Lower lobe of right lung (tissue), 2 donors: ENCODE measurements at places on chromosomes 16 and 17.

DNA sequence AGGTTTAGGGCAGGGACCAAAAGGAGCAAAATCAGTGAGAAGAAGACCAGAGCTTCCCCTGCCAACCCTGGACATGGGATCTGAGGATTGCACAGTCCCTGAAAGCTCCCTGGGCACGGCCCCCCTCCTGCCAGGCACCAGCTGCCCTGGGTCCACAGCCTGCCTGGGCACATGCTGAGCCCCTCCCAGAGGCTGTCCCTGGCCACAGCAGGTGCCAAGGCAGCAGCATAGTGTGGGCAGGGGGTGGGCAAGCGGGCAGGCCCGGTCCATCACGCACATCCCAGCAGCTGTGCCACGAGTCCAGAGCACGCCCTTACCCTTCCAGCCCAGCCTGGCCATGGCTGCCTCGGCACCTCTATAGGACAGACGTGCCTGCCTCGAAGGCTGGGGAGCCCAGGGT lies 12.7 kb downstream of the SCN4A start:
- no peak for DNase-seq

GRCh38 chr17:10305398-10305797 lies 67.4 kb downstream of the MYH13 start:
- no peak for DNase-seq

DNA sequence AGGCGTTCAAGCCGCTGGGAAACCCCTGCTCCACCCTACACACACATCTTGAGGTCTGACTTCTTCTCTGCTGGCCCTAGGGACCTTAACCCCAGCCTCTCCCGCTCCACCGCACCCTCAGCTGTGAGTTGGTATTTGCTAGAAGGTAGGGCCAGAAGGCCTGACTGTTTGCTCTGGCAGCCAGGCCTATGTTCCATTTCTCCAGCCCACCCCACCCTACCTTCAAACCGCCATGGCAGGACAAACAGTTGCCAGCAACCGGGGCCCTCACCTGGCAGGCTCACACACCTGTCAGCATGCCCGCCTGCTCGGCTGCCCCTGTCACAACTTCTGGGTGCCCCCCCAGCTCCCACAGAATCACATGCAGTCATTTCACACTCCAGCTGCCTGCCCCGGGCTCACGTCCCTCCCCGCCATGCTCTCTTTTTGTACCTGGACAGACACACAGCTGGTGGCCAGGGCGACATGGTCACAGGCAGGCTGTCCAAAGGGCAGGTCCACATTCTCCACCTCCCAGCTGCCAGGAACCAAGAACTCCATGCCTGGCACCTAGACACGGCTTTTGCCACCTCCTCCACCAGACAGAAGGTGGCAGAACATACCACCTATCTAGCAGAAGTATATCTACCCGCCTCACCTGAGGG lies 2.6 kb upstream of the ATP2A3 start:
- no peak for DNase-seq

DNA sequence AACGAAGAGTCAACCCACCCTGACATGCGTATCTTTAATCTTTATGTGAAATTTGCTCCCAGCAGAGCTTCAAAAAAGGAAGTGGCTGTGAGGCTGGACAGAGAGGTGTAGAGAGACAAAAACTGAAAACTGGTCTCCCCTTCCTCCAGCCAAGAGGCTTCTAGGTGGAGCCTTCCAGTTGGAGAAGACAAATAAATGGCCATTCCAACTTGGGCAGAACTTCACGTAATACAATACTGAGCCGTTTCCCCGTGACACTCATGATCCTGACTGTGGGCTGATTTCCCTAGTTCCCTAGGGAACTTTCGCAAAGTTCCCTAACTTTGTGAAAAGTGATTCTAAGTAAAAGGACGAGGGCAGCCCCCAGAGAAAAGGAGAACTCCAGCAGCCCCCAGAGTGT lies 78.8 kb downstream of the ZFHX3 start:
- no peak for DNase-seq

- peak; percentile 15 for DNase-seq
Measured at GRCh38 chr17:44071772-44072171, 1.2 kb downstream of the G6PC3 start.

GRCh38 chr17:47200325-47200664 lies 8.9 kb upstream of the MYL4 start:
- no peak for DNase-seq

DNA sequence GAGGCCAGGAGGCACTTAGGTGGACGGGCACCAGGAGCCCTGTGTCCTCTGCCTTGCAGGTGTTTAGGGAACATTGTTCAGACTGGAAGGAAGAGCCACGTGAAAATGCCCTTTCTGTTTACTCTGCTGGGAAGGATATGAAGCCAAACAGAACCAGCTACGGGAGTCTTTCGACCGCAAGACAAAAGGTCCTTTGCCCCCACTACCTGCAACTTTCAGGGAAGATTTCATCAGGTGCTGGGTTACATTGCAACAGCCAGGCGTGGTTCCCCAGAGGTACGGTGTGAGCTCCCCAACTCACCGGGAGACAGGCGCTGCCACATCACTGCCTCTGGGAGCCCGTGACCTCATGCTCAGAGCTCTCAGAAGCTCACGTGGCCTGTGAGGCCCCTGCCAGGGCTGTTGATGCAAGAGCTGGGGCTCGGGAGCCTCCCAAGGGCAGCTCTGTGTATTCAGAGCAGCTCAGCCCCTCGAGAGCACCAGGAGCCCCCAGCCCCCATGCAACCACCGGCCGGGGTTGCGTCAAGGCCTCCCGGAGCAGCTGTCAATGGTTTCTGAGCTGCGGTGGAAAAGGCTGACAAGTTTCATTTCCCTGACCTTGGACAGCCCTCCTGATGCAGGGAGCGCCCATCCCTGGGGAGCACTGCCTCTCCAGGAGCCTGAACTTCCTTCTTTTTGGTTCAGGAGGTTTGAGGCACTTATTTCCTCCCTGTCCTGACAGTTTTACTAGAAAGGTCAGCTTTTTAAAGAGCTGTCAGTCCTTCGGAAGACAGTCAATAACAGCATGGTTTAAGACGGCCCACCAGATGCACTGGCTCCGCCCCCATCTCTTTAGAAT lies 42.1 kb downstream of the TBC1D16 start:
- peak; percentile 85 for DNase-seq

GRCh38 chr16:66610111-66610820 lies 5.8 kb downstream of the CMTM3 start:
- DNase-seq, result no peak

DNA sequence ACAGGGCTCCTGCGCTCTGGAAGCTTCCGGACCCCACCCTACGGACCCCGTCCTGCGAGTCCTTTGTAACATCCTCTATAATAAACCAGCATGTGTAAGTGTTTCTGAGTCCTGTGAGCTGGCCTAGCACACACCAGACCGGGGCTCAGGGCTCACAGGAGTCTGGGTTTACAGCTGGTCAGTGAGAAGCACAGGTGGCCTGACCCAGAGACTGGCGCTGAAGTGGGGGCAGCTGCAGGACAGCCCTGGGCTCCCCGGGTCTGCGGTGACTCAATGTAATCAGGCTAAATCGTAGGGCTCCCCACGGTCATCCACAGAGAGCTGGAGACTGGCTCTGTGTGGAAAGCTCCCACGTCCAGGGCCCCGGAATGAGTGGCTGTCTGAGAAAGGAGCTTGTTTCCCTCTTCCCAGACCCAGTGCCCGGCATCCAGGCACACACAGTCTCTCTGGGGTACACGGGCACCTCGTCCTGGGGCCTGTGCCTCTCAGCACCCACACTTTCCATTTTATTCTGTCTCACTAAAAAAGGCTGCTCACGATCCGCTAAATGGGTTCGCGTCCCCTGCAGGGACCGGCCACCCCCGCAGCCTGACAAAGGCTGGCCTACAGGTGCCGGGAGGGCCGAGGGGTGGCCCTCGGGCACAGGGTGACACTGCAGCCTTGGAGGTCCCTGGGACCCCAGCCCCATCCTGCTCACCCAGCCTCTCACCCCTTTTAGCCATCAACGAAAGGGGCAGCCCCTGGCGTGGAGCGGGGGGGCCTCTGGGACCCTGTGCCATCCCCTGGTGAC lies 18.9 kb upstream of the CBFA2T3 start:
- DNase-seq, result no peak

- no peak for DNase-seq
Measured at GRCh38 chr16:88653101-88653500, 2.2 kb upstream of the CYBA start.

- no peak for DNase-seq
Measured at GRCh38 chr17:51351890-51352289, 91.5 kb downstream of the UTP18 start.

GRCh38 chr16:21554795-21555585 lies 44.4 kb upstream of the METTL9 start:
- DNase-seq, result peak; percentile 94

GRCh38 chr17:968812-969730 lies 10.5 kb downstream of the NXN start:
- DNase-seq, result no peak

DNA sequence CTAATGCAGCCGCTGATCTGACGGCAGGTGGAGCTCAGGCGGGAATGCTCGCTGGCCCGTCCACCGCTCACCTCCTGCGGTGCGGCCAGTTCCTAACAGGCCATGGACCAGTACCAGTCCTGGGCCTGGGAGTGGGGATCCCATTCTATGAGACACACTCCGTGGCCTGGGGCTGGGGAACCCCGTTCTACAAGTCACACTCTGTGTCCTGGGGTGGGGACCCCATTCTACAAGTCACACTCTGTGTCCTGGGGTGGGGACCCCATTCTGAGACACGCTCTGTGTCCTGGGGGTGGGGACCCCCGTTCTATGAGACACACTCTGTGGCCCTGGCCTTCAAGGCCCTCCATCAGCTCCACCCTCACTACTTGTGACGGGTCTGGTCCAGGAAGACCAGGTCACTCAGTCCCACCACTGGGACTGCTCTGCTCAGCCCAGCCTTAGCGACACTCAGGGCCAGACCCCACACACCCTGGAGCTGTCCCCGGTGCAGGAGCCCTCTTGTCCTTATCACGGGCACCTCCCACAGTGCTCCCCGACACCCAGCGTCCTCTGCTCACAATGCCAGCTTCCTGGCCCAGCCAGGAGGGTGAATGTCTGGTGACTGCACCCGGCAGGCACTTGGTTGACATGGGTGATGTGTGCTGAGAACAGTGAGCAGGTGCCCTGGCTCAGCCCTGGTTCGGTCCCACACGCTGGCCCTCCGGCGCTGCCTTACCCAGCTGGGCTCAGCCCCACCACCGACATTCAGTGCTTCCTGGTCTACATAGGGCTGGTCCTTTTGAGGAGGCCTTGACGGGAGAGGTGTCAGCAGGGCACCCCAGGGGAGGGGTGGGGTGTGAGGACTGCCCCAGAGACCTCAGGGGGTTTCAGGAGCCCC lies 89.1 kb downstream of the TBC1D16 start:
- peak; percentile 37 for DNase-seq

- no peak for DNase-seq
Measured at GRCh38 chr16:4160658-4161430, 44.6 kb upstream of the ADCY9 start.

DNA sequence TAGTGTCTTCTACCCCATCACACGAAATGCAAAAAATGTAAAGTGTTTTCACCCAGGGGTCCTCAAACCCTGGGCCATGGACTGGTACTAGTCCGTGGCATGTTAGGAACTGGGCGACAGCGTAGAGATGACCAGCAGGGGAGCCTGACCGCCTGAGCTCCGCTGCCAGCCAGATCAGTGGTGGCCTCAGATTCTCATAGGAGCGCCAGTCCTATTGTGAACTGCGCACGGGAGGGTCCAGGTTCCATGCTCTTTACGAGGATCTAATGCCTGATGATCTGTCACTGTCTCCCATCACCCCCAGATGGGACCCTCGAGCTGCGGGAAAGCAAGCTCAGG lies 4.5 kb downstream of the SCARF1 start:
- no peak for DNase-seq

DNA sequence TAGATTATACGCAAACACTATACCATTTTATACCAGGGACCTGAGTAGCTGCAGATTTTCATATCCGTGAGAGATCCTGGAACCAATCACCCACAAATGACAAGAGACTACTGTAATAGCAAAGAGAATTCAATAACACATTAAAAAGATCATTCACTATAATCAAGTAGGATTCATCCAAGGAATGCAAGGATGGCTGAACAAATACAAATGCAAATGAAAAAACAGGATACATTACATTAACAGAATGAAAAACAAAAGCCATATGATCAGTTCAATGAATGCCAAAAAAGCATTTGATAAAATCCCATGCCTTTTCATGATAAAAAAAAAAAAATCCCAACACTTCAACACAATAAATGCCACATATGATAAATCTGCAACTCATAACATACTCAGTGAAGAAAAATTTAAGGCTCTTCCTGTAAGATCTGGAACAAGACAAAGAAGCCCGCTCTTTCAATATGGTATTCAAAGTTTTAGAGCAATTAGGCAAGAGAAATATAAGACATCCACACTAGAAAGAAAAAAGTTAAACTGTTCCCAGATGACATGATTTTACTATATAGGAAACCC lies 29.0 kb downstream of the N4BP1 start:
- DNase-seq, result no peak

DNA sequence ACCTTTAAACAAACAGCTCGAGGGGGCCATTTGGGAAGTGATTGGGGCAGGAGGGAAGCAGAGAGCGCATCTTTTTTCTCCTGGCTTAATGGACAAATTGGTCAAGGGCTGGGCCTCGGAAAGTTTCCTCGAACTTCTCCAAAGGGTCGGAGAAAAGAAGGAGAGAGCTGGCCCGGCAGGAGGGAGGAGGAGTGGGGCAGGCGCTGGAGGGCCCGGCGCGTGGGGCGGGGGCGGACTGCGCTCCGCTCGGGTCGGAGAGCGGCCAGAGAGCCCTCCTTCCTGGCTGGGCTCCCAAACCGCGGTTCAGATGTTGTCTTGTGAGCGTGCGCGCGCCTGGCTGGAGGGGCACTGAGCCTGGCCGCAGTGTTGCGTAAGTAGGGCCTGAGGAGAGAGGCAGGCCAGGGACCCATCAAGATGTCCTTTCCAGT lies 1.2 kb downstream of the MMP2 start:
- peak; percentile 80 for DNase-seq

- DNase-seq, result no peak
Measured at GRCh38 chr17:9982159-9982558, 77.1 kb upstream of the RCVRN start.

DNA sequence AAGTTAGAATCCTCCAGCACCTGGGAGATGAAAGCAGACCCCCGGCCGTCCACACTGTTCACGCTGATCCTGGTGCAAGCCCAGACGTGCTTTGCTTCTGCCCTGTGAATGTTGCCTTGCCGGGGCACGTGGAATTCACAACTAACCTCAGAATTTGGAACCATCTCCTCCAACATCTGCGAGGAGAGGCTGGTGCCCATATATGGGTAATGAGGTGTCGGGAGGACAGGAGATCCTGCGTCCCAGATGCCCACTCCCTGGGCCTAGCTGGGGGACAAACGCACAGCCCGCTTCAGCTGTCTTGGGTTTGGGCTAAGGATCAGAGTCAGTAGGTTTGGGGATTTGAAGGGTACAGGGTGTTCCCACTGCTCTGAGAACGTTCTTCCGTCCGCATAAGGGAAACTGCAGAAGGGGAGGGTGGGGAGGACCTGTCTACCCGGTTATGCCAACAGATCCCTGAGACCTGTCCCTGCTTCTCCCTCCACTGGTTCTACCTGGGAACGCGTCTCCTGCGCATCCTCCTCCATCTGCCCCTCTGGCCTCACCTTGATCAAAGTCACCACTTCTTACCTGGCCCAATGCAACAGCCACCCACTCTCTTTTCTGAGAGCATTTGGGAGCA lies 14.1 kb downstream of the PPL start:
- DNase-seq, result no peak
